ENCODE measurements at places on chromosomes 7 and 10. TPM values are rescaled to one million over a fixed set of nuclear protein-coding genes. Genes with fewer than 3 reads are reported as not detected.

DNA sequence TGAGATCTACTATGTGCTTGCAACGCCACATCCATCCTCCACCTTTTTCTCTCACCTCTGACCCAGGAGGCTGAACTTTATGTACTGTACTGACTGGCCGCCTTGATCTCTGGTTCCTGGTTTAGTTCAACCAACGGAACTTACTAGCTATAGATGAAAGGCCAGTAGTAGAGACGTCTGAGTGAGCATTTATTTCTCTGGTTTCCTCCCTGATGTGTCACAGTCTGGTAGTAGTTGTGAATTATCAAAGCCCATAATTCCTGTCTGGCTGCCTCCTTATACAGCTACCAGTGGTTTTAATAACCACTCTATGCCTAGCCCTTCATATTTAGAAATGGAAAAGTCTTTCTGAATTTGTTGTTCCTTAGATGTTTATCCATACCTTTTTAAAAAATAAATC is 64.7 kb downstream of the POM121L12 start:
- H3K4me3 ChIP-seq: no peak overlapping the region

DNA sequence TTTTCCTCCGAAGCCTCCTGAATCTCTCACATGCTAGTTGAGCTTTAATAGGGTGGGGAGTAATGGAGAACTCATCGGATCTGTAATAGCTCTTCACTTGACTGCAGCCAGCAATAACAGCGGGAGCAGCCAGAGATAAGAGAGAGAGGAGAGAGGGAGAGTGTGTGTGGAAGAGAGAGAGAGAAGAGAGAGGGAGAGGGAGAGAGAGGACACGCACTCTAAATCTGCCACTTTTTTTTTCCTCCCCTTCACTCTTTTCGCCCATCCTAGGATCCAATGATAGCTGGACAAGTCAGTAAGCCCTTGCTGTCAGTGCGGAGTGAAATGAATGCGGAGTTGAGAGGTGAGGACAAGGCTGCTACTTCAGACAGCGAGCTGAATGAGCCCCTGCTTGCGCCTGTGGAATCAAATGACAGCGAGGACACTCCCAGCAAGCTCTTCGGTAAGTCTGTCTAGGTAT is 107.9 kb downstream of the POU6F2 start:
- no peak overlapping the region for H3K27ac ChIP-seq
- no peaks in the 10 kb centered on the region for H3K4me1 ChIP-seq
- DNase-seq: peak; percentile 24
- H3K4me3 ChIP-seq: peak overlapping the region; percentile 1
- H3K27me3 ChIP-seq: peaks cover 11% of the 10 kb centered on the region
- no peaks in the 10 kb centered on the region for H3K36me3 ChIP-seq

- no peaks in the 10 kb centered on the region for H3K4me1 ChIP-seq
- H3K36me3 ChIP-seq: no peaks in the 10 kb centered on the region
- DNase-seq: no peak
- H3K27me3 ChIP-seq: no peaks in the 10 kb centered on the region
Observed at GRCh38 chr7:30659312-30659711, 22.9 kb downstream of the CRHR2 start.

The CPA2 gene
- total RNA-seq: 17.1 TPM

The ELMO1 gene
- total RNA-seq: 16.1 TPM
